ENCODE measurements at places on chromosomes 16 and 17.

- DNase-seq, result no peak
Measured at GRCh38 chr17:50499270-50499669, 9.0 kb upstream of the MYCBPAP start.

DNA sequence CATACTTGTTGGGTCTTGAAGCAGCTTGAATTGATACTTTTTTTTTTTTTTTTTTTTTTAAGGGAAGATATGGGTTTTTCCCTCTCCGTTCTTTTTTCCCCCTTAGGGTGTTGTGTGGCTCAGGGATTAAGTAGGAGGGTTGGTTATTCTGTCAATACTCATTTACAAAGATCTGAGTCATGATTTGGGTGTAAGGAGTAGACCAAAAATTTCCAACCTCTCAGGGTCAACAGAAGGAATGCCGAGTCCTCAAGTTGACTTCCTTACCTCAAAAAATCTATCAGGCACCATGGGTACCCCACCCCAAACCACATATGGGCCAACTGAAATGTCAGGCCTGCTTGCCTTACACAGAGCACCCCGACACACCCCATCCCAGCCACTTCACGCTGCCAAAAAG is 230.5 kb downstream of the CCDC182 start:
- DNase-seq, result no peak

DNA sequence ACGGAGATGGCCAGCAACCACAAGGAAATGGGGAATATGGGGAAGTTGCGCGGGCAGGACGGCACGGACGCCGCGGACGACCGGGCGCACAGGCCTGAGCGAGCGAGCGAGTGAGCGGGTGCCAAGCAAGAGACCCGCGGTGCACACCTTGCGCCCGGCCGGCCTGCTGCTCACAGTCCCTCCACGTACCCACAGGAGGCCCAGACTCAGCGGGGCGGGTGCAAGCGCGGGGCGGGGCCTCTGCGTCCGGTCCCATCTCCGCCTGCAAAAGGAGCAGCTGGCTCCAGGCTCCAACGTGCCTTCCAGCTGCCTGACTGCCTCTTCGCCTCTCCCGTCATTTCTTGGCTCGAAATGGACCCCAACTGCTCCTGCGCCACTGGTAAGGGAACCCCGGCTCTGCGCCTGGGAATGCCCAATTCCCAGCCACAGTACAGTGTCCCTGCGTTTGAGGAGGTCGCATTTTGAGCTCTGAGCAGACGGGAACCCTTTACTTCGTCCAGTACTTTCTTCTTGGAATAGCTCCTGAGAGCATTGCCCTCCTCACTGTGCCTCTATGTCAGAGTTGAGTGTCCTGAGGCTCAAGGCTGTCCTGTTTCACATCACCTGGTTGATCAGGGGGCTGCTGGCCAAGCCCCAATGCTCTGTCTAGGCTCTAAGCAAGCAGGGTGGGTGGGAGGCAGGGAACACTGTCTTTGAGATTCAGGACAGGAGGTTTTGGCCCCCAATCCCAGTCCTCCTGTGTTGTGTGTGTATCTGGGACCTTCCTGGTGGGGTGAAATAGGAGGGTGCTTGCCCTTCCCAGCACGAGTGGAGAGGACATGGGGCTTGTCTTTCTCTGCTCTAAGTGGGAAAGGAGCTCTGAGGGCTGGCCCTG is 8.1 kb upstream of the MT1E start:
- DNase-seq, result peak; percentile 58

DNA sequence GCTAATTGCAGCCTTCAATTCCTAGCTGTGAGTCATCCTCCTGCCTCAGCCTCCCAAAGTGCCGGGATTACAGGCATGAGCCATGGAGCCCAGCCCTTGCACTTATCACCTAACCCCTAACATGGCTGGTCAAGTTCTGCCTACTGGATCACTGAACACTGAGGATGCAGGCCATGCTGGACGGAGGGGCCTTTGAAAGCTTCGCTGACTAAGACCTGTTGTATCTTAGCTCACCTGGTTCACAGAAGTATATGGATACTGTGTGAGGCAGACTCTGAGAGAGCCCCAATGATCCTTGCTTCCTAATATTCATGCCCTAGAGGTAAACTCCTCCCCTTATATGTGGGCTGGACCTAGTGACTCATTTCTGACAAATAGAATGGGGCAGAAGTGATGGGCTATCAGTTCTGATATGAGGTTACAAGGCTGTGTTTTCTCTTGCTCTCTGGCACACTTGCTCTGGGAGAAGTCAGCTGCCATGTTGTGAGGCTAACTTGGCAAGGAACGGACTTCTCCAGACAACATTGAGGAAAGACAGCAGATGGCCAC is 11.7 kb upstream of the TMIGD1 start:
- no peak for DNase-seq

GRCh38 chr17:72332367-72332766 is 211.5 kb downstream of the SOX9 start:
- DNase-seq, result no peak

GRCh38 chr17:40884708-40885512 is at the start of gene KRT20:
KRT20 (minus strand) TSS chr17:40885242; CDS start chr17:40885185, 57 bp downstream.
- DNase-seq, result no peak

DNA sequence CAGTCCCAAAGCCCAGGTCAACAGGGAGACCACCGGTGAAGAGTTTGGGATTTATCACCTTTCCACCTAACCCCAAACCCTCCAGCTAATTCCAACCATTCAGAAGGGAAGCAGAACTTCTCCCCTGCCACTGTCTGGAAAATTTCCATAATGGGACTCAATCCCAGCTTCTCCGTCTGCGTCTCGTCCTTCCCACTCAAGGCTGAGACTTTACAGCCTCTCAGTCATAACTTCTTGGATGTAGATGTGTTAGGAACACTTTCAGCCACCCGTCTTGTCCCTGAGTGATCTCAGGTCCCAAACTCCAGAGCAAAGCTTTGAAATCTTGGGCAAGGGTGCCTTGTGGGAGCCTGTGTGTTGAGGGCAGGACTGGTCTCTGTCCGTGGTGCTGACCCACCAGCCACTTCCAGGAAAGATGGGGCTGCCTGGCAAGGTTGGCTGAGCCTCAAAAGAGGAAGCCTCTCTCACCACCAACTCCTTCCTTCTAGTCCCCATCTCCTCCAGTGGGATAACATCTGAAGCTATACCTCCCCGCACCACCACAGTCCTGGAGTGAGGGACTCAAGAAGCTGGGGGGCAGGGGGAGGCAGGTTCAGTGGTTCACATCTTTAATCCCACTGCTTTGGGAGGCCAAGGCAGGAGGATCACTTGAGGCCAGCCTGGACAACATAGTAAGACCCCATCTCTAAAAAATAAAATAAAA is 9.3 kb downstream of the GAS2L2 start:
- no peak for DNase-seq

- DNase-seq, result no peak
Measured at GRCh38 chr17:79866791-79867518, 27.7 kb upstream of the CBX4 start.

DNA sequence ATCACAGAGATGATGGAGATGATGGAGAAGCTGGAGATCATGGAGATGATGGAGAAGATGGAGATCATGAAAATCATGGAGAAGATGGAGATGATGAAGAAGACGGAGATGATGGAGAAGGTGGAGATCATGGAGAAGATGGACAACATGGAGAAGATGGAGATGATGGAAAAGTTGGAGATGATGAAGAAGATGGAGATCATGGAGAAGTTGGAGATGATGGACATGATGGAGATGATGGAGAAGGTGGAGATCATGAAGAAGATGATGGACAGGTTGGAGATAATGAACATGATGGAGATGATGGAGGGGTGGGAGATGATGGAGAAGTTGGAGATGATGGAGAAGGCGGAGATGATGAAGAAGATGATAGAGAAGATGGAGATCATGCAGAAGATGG is 34.5 kb downstream of the RBFOX3 start:
- DNase-seq, result no peak

DNA sequence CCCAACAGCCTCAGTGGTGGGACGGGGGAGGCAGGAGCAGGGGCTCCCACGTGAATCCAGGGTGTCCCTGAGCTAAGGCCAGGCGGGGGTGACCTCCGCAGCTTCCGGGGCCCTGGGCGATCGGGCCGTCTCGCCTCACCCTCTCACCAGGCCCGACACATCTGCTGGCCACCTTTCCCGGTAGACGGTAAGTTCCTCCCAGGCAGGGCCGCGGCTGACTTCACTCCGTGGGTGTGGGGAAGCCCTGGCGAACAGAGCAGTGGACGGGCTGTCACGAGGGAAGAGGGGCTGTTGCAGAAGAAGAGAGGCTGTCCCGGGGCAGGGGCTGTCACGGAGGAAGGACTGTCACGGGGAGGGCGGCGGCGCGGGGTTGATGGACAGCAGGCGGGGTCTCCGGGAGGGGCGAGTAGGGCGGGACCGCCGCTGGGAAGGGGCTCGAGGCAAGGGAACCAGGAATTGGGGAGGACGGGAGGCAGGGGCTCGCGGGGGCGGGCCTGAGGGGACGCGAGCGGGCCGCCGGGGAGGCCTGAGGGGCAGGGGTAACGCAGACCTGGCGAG is 498 bp downstream of the PKMYT1 start:
- no peak for DNase-seq

DNA sequence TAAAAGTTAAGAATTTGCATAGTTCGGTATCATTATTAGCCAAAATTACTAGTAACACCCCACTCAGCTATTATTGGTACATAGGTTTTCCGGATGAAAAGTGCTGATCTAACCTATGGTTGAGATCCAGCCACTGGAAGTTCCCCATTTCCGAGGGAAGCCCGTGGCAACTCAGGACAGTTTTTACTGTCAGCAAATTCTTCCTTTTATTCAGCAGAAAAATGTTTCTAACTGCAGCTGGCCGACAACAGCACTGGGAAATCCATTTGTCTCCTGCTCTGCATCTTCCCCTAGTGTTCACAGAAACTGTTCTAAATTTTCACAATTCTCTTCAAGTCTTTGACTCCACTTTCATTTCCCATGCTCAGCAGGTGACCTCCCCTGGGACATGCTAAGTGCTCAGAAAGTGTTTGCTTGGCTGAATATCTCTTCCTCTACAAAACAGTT is 15.5 kb upstream of the MMD start:
- peak; percentile 30 for DNase-seq

- DNase-seq, result no peak
Measured at GRCh38 chr17:49252148-49252695, 21.6 kb upstream of the PHOSPHO1 start.

DNA sequence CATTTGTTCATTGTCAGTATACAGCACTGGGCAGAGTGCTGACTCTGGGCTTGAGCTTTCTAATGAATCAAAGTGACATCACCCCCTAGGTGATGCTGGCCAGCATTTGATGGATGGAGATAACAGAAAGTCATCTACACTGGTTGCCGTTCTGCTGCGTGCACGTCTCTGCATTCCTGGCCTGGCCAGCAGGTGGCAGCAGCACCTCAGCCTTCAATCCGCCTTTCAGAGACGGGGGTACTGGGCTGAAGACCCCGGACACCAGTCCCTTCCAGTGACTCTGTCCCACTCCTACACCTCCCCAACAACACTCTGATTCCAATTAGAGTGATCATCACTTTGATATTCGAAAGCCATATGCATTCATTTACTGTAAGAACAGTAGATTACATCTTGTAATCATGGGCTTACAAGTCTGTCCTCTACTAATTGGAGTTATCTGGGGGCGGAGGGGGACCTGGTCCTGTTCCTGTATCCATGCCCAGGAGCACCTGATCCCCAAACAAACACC is 6.0 kb downstream of the CPSF4L start:
- peak; percentile 60 for DNase-seq

DNA sequence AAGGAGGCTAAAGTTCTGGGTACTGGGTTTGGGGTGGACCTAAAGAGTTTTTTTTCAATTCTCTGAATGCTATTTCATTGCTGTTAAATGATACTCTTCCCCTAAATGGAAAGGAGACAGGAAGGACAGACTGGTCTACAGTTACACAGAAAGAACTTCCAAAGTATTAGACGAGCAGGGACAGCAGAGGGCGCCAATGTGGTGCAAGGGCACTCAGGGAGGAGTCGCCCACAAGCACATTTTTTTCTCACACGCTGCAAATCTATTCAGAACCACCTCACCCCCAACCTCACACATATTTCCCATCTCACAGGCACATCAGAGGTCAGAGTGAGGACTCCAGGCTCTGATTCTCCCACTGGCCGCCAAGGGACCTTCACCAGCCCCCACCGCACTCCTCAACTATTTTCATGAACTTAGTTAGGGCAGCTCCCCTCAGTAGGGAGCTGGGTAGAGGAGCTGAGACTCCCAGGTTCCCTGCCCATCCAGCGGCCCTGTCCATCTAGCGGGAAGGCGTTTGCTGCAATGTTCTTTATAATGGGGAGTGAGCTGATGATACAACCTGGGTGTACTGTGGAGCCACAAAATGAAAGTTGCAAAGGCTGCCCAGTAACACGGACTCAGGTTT is 6.8 kb upstream of the CA4 start:
- DNase-seq, result peak; percentile 76

- DNase-seq, result no peak
Measured at GRCh38 chr16:1530349-1530882, 3.0 kb upstream of the TMEM204 start.

DNA sequence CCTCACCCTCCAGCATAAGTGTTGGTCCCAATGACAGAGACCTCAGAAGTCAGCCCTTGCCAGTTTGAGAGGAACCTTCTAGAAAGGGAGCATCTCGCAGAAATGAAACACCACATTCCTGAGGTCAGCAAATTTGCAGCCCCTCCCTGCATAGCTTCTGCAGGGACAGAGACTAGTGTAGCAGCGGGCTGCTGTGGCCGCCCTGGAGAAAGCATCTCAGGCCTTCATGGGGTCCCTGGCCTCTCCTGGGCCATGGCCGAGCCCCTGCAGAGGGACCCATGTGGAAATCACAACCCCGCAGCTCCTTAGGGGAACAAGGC is 11.4 kb downstream of the HS3ST6 start:
- no peak for DNase-seq

DNA sequence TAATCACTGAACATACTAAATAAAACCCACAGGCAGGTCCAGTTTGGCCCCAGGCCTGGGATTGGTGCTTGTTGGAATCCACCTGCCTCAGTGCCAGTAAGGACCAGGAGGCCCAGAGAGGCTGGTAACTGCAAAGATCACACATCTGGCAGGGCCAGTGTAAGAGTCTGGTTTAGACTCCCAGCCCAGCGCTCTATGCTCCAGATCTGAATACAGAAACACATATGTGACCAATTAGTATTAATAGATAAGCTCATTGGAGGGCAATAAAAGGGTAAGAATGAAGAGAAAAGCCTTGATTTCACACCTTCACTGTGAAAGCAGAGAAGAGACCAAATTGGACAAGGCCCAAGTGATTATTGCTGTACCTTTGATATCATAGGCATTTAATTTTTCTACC is 13.6 kb upstream of the CCDC182 start:
- DNase-seq, result no peak

DNA sequence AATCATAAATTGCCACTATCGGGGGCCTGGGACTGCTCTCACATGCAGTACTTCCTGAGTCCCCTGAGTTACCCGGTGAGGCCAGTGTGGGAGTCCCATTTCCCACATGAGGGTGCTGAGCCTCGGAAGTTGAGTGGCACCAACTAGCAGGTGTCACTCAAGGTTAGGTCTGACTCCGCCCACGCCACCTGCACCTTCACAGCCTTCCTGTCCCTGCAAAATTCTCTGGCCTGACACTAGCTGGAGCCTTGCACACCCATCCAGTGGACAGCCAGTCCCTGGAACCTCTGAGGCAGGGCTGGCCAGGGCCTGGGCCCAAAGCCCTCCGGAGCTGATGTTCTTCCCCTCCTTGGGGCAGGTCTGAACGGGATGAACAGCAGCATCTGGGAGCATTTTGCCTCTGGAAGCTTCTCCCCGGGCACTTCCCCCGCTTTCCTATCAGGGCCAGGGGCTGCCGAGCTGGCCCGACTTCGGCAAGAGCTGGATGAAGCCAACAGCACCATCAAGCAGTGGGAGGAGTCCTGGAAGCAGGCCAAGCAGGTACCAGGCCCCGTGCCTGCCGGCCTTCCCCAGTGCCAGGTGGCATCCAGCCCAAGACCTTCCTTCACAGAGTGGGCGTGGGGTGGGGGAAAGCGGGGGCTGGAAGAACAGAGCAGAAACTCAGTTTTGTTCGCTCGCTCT is 21.9 kb downstream of the UNC13D start:
- DNase-seq, result no peak

All from globus pallidus (tissue), 1 donor.